ENCODE measurements at places on chromosomes 11 and 22.

- DNase-seq, result no peak
Observed at GRCh38 chr11:118609380-118610224, 2.2 kb downstream of the PHLDB1 start.

DNA sequence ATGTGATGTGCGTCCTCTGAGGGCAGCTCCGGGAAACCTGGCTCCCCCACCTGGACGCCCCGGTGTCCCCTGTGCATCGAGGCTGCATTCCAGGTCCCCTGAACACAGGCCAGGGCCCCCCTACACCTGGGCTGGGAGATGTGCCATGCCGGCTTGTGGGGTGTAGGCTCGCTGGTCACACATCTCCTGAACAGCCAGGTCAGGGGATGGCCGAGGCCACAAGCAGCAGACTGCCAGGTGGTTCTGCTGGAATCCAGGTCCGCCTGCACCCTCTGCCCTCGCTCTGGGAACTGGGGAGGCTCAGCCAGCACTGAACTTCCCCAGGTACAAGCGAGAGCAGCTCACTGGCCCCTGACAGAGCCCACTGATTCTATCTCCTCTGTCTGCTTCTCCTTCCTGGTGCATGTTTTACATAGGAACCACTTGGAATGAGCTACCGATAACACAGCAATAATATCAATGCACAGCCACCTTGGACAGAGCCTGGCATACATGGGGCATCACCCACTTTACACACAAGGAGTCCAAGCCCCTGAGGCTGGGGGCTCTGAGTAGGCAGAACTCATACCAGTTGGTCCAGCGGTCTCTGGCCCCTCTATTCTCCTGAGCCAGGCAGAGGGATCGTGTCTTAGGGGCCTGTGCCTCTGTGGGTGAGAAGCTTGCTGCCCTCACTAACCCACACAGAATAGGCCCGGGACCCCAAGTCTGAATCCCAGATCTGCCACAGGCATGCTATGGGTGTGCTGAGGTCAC is 46.8 kb downstream of the TBX1 start:
- DNase-seq, result no peak

GRCh38 chr11:71454470-71455113 is 1.6 kb downstream of the NADSYN1 start:
- DNase-seq, result no peak

DNA sequence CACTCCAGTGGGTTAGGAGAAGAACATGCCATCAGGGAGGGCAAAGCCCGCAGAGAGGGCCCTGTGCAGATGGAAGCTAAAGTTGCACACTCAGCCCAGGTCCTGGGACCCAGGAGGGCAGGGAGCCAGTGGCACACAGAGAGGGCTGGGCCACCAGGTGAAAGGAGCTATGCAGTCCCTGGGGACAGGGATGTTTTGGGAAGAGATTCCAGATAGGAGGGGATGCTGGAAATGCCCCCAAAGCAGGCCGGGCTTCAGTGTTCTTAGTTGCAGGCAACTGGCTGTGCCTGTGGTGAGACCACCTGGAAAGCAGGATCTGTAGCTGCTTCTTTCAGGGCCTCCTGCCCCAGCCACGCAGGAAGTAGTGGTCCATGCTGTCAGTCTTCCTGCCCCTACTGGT is 19.6 kb downstream of the ANKK1 start:
- no peak for DNase-seq

DNA sequence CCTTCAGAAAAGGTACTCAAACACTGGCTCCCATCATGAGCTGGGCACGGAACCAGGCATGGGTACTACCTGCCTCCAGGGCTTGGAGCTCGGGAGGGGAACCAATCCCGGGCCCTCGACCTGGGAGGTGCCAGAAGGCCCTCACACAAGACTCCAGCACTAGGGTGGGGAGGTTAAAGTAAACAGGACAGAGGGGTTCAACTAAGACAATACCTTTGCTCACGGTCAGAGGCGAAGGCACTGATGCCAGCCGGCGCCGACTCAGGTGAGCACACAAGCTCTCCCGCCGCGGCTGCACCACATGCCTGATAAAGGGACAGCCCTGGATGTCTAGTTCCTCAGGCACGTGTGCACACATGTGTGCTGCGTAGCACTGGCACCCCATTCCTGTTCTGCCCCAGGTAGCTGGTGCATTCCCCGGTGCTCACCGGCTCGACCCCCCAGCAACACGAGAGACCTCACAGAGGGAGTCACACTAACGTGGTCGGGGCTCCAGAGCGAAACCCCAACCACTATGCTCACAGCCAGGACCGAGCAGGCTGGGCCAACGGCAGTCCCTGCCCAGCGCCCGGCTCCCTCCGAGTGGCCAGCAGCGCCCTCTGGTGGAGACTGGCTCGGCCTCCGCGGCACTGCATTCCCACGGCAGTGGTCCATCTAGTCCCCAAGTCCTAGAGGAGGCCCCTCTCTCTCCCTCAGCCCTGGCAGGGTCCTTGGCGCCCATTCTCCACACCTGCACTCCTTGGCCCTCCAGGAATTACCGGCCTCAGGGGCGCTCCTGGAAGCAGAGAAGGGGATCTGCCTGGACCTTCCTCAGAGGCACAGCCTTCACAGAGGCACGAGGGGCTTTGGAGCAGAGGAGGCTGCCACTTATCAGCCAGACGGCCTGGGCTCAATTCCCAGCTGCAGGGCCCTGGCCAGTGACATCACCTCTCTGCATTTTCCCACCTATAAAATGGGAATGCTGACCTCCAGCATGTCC is 28.8 kb upstream of the MOB2 start:
- peak; percentile 89 for DNase-seq

DNA sequence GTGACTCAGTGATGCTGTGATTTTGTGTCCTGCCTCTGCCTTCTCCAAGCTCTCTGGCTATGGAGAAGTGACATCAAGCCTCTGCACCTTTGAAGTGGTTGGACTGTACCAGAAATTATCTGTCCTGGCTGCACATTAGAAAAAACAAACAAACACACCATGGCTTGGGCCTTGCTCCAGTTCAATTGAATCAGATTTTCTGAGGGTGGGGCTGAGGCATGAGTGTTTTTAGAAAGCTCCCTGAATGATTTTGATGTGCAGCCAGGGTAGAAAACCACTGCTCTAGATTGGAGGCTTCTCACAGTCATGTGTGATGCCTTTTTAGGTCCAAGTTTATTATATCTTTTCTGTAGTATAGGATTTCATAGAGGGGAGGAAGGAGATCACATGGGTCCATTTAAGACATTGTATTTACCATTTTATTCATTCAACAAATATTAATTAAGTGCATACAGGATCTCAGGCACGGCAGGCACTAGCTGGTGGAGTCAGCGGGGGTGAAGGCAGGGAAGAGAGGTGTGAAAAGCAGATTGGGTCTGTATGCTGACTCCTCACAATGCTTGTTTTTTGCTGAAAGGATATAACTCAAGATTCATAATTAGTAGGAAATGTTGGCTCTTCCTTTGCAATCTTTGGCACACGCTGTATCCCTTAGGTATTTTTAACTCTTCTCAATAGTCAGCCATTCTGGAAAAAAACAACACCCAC is 7.1 kb upstream of the VSTM5 start:
- DNase-seq, result peak; percentile 6

DNA sequence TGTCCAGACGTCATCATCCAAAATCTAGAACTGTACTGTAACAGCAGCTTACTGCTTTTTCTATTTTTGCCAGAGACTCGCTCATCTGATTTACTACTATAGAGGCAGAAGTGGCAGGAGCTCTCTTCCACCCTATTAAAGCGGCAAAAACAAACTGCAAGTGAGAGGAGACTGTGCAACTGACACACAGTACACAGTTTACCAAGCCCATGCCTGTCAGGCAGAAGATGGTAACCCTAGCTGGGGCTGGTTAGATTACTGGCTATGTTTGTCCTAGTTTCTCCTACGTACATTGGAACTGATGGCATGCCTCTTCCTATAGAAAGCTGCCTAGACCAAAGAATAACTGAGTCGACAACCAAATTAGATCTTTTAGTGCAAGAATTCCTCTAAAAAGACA is 51.8 kb downstream of the CELF1 start:
- no peak for DNase-seq

DNA sequence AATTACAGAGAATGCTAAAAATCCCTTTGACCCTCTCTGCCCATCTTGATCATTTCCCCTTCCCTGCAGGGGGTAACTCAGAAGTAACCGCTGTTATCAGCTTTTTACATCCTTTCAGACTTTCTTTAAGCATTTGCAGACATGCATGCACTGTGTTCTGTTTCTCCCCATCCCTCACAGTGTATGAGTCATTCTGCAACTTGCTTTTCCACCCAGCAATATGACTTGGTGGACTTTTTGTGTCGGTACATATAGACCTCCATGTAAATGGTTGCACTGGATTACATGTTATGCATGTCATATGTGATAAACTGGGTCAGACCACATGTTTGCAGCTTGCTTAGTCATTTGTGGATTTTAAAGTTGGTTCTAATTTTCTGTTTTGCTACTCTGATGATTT is 87.7 kb upstream of the NECTIN1 start:
- no peak for DNase-seq

GRCh38 chr11:70019576-70020011 is 58.5 kb upstream of the ANO1 start:
- DNase-seq, result no peak

DNA sequence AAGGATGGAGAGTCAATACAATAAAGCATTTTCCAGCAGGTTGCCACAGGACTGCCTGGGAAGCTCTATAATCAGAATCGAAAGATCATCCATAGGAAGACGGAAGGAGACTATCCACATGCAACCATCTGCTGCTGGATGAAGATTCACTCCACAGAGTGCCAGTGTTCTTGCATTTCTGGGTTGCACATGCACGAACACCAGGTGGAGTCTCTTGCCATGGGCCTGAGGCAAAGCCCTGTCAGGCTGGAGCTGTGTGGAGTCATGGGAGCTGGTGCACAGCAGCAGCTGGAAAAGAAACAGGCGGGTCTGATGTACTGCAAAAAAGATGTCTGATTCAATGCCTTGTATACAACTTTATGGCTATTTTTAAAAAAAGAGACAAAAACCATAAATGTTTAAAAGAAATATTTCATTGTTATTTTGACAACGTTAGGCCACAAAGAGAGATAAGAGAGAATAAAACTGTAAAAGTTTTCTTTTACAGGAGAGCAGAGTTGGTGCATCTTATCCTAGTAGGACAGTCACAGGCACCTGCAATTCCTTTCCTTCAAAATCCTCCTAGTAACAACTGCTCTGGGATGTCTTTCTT is 12.9 kb upstream of the FAT3 start:
- no peak for DNase-seq

DNA sequence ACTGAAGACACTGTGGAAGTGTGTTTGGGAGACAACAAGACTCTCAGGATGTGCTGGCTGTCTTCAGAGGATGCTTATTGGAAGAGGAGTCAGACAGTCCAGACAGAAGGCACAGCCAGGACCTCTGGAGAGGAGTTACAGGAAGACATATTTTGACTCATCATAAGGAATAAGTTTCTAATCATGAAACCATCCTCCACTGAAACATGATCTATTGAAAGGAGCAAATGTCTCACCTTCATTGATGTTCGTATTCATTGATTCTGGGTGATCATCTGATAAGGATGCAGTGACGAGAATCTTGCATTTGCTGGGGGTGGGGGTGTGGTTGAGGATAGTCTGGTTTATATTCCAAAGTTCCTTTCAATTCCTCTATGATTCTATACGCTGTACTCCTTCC is 2.5 kb upstream of the CXCR5 start:
- DNase-seq, result no peak

- DNase-seq, result no peak
Observed at GRCh38 chr11:10502065-10502680, 38.8 kb downstream of the RNF141 start.

- DNase-seq, result no peak
Observed at GRCh38 chr22:41813726-41814410, 13.4 kb downstream of the CCDC134 start.

GRCh38 chr11:110571081-110571720 is 141.0 kb downstream of the ARHGAP20 start:
- DNase-seq, result no peak

DNA sequence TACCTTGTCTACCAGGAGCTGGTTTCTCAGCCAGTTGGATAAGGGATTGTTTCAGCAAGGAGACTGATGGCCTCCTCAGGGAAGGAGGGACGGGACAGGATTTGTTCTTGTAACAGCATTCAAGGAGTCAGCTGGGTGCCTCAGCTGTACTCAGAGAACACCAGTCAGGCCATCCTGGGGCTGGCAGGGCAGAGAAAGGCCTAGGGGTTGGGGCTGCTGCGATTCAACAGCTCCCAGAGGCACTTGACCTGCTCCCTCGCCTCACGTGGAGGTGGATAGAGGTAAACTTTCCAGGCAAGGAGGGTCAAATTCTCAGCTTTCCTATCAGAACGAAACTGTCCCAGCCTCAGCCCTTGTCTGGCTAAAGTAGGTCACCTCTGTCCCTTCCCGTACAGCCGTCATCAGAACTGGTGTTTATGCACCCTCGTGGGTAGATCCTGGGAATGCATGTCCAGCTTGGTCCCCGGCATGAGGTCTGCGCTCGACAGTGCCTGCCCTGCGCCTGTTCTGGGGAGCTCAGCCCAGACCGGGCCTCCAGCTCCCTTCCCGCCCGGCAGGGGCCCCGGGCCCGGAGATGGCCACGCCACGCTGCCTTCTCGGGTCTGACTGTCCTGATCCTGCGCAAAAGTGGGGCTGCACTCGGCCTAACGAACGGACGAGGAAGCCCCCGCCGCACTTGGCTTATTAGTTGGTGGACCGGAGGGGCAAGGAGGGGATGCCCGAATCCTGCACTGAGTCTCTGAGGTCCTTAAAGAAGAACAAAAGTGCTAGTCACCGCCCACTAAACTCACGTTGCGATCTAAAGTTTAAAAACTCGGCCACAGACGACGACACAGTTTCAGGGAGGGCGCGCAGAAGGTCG is 762 bp upstream of the CCDC134 start:
- no peak for DNase-seq

- DNase-seq, result no peak
Observed at GRCh38 chr22:27409299-27409698, 392.3 kb downstream of the MN1 start.

- peak; percentile 86 for DNase-seq
Observed at GRCh38 chr11:36195496-36196354, 93.5 kb downstream of the COMMD9 start.

- no peak for DNase-seq
Observed at GRCh38 chr11:115819014-115819413, 314.8 kb upstream of the CADM1 start.
